ENCODE measurements at places on chromosomes 7 and 10.

DNA sequence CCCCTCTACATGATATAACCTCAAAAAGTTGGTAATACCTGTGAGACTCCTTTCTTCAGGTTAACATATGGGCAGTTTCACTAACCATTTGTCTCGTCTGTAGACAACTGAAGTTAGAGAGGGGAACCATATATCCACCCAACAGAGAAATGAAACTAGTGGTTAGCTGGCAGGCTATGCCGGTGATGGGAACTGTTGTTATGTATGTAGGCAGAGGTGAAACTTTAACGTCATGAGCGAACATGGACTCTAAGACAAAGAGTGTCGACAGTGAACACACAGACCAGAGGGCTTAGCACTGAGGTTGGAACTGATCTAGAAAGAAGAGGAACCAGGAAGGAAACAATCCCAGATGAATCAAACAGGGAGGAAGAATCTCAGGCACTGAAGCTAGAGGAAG is 112.4 kb downstream of the ELMO1 start:
- no peak for DNase-seq

DNA sequence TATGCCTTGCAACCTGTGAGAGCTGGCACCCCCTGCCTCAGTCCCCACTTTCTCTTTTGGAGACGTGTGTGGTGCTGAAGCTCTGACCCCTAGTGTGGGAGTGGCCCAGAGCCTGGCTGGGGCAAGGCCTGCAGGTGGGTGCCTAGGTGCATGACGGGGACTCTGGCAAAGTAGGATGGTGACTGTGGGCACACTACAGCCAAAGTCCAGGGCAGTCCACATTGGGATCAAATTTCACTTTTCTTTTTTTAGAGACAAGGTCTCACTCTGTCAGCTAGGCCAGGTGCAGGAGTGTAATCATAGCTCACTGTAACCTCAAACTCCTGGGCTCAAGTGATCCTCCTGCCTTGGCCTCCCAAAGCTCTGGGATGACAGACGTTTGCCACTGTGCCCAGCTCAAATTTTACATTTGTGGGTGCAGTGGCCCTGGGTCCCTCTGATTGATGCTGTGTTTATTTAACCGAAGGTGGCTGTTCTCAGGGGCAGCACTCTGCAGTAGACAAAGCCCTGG is 52.3 kb downstream of the NEURL1 start:
- DNase-seq: no peak

- DNase-seq: peak; percentile 20
These were observed 28.1 kb upstream of the HERPUD2 start for GRCh38 chr7:35723011-35723410.

DNA sequence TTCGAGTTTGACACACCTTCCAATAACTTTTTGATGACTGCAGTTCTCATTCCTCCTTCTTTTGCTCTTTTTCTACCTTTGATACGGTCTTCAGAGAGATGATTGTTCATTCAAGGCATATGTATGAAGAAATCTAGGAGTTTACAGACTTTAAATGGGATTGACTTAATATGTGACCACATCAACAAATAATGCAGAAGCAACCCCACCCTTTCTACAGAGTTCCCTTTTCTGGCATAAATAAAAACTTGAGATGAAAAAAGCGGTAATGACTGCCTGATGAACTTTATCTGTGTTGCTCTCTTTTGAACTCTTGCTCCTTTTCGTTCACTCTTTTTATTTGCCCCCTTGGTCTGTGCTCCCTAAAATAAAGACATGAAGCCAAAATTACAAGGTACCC is 161.7 kb downstream of the C7orf25 start:
- DNase-seq: no peak

GRCh38 chr7:97635622-97636021 is 96.3 kb upstream of the TAC1 start:
- DNase-seq: no peak

DNA sequence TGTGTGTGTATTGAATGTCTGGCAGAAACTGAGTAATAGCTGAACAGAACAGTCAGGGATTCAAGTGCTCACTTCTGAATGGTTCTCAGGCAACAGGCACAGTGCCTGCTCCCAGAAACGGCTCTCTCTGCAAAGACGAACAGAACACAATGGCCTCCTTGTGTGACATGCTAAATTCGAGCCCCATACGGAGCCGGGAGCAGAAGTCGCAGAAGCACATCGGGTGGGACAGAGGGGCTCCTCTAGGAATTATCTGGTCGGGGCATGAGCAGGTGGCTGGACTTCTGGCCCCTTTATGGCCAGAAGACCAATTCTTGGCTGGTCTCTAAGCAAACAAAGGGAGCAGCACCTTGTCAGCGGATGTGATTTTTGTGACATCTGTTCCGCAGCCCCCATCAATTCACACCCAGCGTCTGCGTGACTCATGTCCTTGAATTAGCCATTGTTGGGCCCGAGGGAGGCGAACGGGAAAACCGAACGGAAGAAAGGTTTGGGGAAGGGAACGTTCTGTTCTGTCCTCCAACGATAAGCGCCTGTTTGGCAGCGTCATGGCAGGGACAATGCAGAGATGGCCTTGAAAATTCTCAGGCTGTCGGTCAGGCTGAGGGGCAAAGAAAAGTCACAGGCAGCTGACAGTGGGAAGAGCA is 47.3 kb upstream of the NPTX2 start:
- DNase-seq: no peak

- peak; percentile 64 for DNase-seq
These were observed 17.7 kb downstream of the CLIP2 start for GRCh38 chr7:74306730-74307469.

- peak; percentile 25 for DNase-seq
These were observed 10.9 kb downstream of the PAPSS2 start for GRCh38 chr10:87670586-87670985.

GRCh38 chr10:114283091-114283490 is 44.0 kb downstream of the VWA2 start:
- DNase-seq: no peak

- no peak for DNase-seq
These were observed 202.6 kb downstream of the PPP1R3A start for GRCh38 chr7:113715981-113716856.

DNA sequence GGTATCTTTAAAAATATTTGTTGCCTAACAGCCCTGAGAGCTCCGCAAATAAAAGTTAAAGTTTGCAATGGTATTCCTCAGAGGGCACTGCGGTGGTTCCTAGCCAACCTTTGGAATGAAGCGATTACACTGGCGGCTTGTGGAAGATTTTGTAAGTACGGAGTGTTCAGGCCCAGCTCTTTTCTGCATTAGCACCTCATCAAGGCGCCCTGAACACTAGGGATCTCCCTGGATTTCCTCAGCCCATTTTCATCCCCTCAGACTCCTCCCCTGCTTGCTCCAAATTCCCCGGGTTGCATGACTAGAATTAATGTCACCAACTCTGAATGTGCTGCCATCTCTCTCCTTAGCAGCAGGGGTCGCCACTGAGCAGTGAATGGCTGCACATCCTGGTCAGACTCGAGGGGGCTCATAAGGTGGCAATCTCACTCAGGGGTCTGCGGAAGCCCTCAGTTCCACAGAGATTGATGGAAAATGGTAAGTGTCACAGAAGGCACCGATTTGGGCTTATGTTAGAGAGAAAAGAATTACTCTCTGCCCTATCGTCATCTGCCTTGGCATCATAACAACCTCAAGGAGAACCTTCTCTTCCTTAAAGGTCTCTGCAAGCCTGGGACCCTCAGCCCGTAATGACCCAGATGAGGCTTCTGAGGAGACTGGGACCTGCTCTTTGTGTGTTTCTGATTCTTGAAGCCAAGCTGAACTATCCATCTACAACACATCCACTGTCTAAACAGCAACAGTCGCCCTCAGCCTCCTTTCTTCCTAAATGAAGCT is 262.8 kb upstream of the AOAH start:
- DNase-seq: peak; percentile 12

DNA sequence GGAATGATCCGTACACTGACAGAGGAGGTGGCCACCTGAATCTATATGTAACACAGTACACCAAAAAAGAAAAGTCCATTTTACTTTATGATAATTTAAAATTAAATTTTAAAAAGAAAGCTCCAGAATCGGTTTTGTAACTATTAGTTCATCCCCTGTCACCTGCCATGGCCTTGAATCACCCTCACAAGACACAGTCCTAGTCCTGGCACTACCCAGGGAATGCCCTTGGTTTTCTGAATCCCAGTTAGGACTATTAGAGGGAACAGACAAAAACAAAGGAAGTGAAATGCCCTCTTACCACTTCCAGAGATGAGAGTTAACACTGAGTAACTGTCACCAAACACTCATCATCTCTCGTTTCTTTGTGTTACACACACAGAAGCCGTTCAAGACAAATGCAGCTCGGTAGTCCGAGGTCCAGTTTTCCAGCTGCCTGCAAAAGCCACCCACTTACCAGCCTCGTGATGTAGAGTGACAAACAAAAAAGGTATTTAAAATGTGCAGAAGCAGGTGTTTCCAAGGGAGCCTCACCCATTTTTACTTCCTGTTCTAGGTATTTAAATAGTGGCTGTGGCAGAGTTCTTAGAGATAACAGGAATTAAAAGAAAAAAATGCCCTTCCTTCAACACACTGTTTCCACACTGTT is 6.1 kb downstream of the PTPRN2 start:
- DNase-seq: no peak

- no peak for DNase-seq
These were observed 324.1 kb upstream of the NPSR1 start for GRCh38 chr7:34333925-34334324.

- DNase-seq: no peak
These were observed 66.5 kb downstream of the SHH start for GRCh38 chr7:155745737-155746136.

DNA sequence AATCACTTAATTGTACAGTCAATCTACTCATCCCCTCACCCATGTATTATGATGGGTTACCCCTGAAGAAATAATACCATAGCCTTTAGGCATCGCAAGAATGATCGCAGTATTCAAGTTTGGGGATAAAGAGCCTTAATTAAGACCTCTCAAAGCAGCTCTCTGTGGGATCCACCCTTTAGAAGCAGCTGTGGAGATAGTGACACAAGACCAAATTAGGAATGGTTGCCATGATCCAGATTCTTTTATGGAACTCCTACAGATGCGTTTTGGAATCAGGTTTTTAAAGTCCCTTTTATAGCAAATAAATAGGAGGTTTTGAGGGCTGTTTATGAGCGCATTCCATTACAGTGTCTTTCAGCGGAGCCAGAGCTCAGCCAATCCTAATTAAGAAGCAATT is 12.2 kb downstream of the TES start:
- no peak for DNase-seq

Measured in fibroblast of lung (primary cell).